ENCODE measurements at places on chromosomes 4 and X. TPM values are rescaled to one million over a fixed set of nuclear protein-coding genes. Genes with fewer than 3 reads are reported as not detected.

SNCA gene
- total RNA-seq = 125 TPM

BEX5 gene
- total RNA-seq = not detected

SH3RF1 gene
- not detected for total RNA-seq

USP53 gene
- total RNA-seq = 9.2 TPM

DDX53 gene
- not detected for total RNA-seq

FAM53A gene
- total RNA-seq = 24.1 TPM

STARD8 gene
- total RNA-seq = 0.31 TPM

ADH6 gene
- not detected for total RNA-seq

ASB12 gene
- not detected for total RNA-seq

GLOD5 gene
- total RNA-seq = not detected

PF4V1 gene
- not detected for total RNA-seq

SPANXA1 gene
- not detected for total RNA-seq

SPIN3 gene
- 11.9 TPM for total RNA-seq

FGF2 gene
- total RNA-seq = 30.9 TPM

RNF4 gene
- total RNA-seq = 28.7 TPM

ARHGAP4 gene
- total RNA-seq = 55.7 TPM

NKX6-1 gene
- total RNA-seq = not detected

SH2D1A gene
- total RNA-seq = not detected

TRO gene
- 25.2 TPM for total RNA-seq

PDE6B gene
- total RNA-seq = not detected

TBC1D8B gene
- total RNA-seq = not detected

RTL9 gene
- not detected for total RNA-seq

ANOS1 gene
- 0.06 TPM for total RNA-seq

BANK1 gene
- total RNA-seq = not detected

NWD2 gene
- total RNA-seq = not detected

FAAH2 gene
- not detected for total RNA-seq

GAGE2A gene
- total RNA-seq = not detected

MAGEB17 gene
- not detected for total RNA-seq

ZNF595 gene
- 7.7 TPM for total RNA-seq

PLP1 gene
- total RNA-seq = not detected

PWWP3B gene
- not detected for total RNA-seq

XAGE1A gene
- not detected for total RNA-seq

GPR50 gene
- not detected for total RNA-seq

C4orf51 gene
- not detected for total RNA-seq

POF1B gene
- not detected for total RNA-seq

PAGE1 gene
- total RNA-seq = not detected

ABCG2 gene
- total RNA-seq = 310 TPM

PAK3 gene
- total RNA-seq = not detected

GAB3 gene
- total RNA-seq = not detected

CEP135 gene
- 5.7 TPM for total RNA-seq

SSX4 gene
- total RNA-seq = not detected

NR0B1 gene
- total RNA-seq = not detected

RBM47 gene
- 49.7 TPM for total RNA-seq

FMR1 gene
- 15.6 TPM for total RNA-seq

TMEM31 gene
- total RNA-seq = not detected

DCLK2 gene
- 0.06 TPM for total RNA-seq

NAA11 gene
- total RNA-seq = not detected

NAP1L2 gene
- not detected for total RNA-seq

HPGDS gene
- not detected for total RNA-seq

TBX22 gene
- total RNA-seq = not detected

C4orf50 gene
- not detected for total RNA-seq

All from G401 (cell line).